ENCODE measurements at places on chromosomes 2 and 18.
A peak's percentile ranks its signal among the peaks of the same experiment; 100 is the strongest.

- no peak for DNase-seq
These were observed 48.7 kb upstream of the FAHD2A start for GRCh38 chr2:95353613-95354468.

- no peak for DNase-seq
These were observed 24.7 kb upstream of the NMUR1 start for GRCh38 chr2:231554748-231555545.

GRCh38 chr2:156434461-156435291 is 1.5 kb upstream of the GPD2 start:
- DNase-seq = no peak

DNA sequence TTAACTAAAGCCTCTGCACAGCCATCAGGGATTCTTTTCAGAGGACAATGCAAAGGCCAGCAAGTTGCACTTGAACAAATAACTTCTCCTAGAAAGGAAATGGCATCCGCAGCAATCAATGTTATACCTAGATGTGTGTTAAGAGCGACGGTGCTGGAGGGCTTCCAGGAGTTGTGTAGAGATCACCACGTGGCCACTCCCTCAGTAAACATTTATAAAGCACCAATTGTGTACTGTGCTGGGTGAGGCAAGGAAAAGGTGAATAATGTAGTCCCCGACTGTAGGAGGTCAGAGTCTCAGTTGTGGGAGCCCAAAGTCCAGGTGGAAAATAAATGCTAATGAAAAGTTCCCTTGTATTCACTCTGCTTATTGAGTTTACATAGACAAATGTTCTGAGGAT is 135.0 kb downstream of the ALK start:
- no peak for DNase-seq

- peak; percentile 35 for DNase-seq
These were observed 114.3 kb downstream of the SPP2 start for GRCh38 chr2:234164493-234165413.

- DNase-seq = no peak
These were observed 76.5 kb upstream of the APCDD1 start for GRCh38 chr18:10377956-10378355.

DNA sequence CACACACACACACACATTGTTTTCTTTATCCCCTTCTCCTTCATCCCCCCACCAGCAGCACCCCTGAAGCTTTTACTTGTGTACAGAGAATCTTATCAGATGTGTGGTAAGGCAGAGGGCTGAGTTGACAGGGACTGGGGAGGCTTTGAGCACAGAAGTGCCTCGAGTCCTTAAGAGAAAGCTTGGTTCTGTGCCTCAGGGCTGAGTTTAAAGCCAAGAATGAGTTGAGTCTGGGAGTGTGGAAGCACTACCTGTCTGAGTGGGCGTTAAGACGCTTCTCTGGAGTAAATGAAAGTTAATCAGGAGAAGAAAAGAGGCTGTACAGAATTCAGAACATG is 2.7 kb downstream of the ID2 start:
- no peak for DNase-seq

DNA sequence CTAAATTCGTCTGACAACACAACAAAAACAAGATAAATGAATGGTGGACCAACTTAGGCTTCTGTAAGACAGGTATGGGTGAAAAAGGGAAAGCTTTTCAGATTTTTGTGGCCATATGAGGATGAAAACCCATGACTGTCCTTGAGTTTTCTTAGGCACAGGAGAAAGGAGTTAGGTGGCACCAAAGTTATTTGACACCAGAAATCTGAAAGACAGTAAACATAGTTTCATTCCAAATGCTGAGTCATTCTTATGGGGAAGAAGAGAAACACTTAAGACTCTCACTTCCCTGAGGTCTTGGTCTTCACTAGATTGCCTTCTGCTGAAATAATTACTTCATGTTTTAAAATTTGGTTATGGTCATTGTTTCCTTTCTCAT is 5.2 kb upstream of the GPD2 start:
- no peak for DNase-seq

- DNase-seq = no peak
These were observed 284.6 kb downstream of the CCDC102B start for GRCh38 chr18:69082499-69082898.

DNA sequence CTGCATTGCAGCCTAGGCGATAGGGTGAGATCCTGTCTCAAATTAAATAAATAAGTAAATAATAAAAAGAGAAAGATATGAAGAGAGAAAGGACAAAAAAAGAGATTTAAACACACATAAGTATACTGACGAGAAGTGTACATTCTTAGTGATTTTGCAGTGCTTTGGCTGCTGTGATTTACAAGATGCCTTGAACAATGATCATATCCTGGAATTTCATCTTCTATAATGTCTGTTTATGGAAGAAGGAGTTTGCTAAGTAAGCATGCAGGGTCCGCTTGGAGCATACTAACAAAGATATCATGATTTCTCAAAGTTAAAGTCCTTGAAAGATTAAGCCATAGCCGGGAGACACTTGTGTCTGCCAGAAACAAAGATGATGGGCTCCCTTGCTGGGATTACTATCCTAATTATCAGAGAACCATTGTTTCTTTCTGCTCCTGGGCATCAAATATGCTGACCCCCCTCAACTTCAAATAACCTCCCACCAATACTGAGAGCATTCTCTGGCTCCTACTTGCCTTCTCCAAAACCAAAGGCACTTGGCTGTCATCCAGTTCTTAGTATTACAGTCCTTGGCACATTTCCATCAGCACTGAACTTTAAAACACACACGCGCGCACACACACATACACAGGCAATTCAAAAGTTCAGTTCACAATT is 47.5 kb upstream of the STAM2 start:
- no peak for DNase-seq

- no peak for DNase-seq
These were observed 2.0 kb downstream of the SDC1 start for GRCh38 chr2:20222769-20223406.

- no peak for DNase-seq
These were observed 172.8 kb downstream of the RNF144A start for GRCh38 chr2:7089898-7090510.

- no peak for DNase-seq
These were observed 106.0 kb upstream of the PKDCC start for GRCh38 chr2:41941831-41942230.

- DNase-seq = no peak
These were observed 149.9 kb downstream of the GFPT1 start for GRCh38 chr2:69237070-69237670.

DNA sequence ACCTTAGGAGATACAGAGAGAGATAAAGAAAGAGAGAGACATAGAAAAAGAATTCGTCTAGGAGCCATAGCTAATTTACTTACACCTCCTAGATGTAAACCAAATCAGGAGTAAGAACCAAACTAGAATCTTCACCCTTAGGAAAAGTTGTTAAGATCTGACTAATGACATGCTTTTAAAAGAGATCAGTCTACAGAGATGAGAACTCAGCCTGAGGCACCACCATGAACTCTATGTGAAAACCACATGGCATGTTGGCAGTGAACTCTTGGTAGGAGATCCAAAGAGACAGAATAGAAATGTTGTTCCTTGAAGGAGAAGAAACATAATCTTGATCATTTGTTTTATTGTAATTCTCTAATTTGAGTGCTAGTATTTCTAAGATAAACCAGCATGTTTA is 585.4 kb upstream of the ID2 start:
- no peak for DNase-seq

DNA sequence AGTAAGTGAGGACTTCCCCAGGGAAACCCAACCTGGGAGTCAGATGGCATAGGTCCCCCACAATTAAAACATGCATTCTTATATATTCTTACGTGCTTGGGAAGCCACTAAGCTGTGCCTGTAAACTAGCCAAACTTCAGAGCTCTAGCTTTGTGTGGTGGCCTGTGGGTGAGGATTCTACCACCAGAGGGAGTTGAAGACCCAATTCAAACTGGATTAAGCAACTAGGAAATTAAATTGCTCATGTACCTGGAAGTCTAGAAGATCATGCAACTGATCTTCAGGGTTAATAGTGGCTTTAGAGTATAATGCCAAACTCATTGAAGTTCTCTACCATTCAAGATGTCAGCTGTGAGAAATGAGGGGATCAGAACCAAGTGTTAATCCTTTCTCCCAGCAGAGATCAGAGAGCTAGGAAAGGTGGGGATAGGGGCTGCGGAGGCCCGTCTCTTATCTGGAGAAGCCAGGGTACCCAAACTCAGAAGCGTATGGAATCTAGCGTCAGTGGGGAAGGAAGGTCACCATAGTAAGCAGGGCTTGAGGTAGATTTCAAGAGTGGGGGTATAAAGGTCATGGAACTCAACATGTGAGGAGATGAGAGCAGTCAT is 53.2 kb upstream of the CCDC85A start:
- DNase-seq = no peak

GRCh38 chr2:7094231-7094741 is 177.1 kb downstream of the RNF144A start:
- DNase-seq = no peak

DNA sequence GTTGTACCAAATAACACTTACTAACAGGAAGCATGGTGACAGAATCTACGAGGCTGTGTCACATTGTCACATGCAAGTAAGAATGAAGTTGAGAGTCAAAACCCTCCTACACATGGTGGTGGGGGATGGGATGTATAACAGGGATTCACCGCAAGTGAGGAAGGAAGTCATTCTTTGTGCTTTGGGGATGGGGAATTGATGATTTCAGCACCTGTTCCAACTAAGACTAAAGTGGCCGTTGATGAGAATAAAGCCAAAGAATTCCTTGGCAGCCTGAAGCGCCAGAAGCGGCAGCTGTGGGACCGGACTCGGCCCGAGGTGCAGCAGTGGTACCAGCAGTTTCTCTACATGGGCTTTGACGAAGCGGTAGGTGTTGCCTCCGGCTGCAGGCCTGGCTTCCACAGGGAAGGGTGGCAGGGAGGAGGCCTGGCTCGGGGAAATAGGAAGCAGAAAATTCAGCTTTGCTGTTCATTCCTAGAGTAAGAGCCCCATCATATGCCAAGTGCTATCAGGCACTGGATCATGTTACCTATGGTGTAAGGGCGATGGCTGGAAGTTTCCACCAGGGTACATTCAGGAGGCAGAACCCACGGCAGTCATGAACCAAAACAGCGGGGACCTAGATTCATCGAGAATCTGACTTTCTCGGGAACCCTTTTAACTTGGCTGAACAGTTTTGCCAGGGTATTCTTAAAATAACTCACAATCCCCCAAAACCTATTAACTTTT is 120.3 kb downstream of the UXS1 start:
- no peak for DNase-seq

DNA sequence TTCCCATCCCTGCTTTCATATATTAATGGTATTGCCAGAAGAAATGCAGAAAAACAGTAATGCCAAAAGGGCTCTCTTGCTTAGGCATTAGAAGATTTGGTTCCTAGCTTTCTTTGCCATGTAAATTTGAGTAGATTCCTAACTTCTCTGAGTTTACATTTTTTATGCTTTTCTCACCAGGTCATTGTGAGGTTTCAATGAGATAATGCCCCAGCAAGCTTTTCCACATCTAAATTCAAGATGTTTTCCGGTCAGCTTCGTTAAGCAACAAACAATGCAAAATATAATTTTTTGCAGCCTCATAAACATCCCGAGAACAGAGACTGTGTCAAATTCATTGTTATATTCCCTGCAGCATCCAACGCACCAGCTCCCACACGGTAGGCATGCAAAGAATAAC is 44.9 kb downstream of the NCKAP5 start:
- DNase-seq = no peak

DNA sequence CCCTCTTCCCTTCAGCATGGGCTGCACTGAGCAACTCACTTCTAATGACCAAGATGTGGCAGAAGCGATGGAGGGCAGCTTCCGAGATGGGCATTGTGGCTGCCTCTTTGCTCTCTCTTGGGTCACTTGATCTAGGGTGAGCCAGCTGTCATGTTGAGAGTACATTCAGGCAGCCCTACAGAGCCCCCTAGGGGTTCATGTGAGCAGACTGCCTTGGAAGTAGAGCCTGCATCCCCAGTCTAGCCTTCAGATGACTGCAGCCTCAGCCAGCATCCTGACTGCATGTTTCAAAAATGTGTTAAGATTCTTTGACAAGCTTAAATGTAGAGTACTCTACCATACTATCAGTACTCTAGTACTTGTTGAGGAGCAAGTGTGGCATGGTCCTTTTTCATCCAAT is 143.9 kb downstream of the NCK2 start:
- DNase-seq = no peak

DNA sequence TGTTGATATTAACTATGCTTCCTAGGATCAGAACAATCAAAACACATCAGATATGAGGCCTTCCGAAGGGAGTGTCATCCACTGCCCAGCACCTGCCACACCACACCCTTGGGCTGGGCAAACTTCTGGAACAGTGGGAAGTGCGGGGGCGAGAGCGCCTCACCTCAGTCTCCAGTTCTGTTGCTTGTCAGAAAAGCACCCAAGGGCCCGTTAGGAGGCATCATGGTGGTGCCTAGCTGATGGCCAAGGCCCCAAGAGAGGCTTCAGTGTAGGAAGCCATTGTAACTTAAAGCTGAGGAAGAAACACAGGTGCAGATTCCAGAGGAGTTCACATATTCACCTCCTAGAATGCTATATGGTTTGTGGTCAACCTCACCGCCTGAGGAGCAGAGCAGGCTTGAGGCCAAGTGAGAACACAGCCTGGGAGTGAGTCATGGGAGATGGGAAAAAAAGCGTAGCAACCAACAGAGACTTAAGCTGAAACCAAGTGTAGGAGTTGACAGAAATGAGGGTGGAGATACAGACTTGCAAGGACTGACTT is 85.1 kb upstream of the ATL2 start:
- DNase-seq = no peak

- no peak for DNase-seq
These were observed 76.3 kb upstream of the WIPF1 start for GRCh38 chr2:174673876-174674275.

GRCh38 chr2:189685540-189686229 is 11.2 kb downstream of the ANKAR start:
- DNase-seq = no peak

DNA sequence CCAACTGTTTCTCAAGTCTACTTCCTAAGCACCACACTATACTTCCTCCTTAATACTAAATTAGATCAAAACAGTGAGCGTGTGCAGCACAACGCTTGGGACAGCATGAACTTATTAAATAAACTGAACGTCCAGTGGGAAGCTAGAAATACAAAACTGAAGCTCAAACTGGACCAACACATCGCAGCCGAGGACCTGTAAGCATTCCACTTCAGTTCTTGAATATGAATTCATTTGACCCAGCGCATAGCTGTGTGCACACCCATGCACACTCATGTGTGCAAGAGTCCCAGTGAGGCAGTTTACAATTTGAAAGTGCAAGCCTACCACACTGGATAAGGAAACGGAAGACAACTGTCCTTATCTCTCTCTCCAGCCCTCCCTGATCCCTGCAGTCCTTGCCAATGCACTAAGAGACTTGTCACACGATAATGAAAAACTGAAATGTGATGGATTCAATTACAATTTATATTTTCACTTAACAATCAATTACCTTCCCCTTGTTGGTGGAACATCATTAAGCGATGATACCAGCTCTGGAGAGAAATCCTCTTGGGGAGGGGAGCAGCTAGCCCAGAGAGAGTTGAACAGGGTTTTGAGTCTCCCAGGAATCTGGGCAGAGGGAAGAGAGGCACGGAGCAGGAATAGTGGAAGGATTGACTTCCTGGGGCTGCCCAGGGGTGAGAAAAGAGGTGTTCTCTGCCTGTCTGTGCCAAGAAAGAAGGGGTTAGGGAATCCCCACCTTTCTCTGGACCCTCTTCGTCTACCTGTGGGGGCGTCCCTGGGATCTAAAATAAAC is 186.5 kb upstream of the KLHL29 start:
- DNase-seq = no peak
